Psoas muscle (tissue), 8 donors: ENCODE measurements at places on chromosomes 5 and 9. TPM values are rescaled to one million over a fixed set of nuclear protein-coding genes. Genes with fewer than 3 reads are reported as not detected.
A peak's percentile ranks its signal among the peaks of the same experiment; 100 is the strongest.

GRCh38 chr5:149108651-149109280 is 32.5 kb upstream of the ABLIM3 start:
- no peak for DNase-seq

DNA sequence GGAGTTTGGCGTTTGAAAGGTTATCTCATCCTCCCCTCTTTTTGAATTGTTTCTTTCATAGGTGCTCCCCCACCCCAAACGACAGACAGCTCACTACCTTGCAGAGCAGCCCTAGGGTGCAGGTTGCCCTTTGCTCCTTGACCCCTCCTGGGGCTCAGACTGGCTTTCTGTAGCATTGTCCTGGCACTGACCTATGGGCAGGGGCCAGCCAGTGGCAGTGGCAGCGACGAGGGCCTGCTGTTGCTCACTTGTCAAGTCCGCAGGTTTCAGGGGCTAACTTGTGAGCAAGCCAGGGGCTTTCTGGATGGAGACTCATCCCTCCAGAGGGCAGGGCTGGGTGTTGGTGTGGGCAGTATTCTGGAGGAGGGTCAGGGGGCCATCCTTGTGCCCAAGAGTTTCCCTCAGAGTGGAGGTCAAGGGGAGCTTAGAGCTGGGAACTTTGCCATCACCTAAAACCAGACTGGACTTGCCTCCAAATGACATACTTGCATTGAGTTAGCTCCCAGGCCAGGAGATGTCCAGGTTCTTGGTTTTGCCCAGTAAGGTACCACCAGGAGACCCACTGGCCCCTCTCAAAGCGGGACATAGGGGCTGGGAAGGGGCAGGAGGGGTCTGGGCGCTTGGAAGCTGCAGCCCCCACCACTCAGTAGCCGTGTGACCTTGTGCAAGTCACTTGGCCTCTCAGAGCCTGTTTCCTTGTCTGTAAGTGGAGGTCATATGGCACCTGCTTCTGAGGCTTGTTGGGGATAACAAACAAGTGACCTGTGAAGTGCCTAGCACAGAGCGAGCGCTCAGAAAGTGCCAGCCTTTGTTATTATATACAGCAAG is 53.5 kb upstream of the CDKN2AIPNL start:
- no peak for DNase-seq

DNA sequence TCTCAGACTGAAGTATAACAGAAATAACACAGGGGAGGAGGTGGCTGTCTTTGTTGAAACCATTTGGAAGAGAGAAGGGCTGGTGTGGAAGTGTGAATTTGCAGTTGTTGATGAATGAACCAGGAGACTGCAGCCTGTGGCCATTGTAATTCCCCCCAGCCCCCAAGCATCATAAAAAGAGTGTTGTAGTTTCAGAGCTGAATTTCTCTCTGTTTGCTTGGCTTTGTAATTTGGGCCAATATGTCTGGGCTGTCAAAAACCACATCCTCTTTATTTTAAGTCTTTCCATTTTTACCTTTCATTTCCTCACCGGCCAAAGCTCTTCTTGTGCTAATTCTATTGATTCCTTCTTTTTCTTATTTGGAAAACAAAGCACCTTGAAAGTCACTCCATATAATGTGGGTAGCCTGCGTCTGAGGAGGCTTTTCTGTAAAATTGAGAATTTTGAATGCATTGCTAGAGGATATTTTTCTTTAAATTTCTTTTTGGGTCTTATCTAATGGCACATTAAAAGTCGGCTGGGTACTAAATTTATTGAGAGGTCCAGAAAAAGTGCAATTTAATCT is 383.3 kb downstream of the OSTF1 start:
- DNase-seq: no peak

- no peak for DNase-seq
Observed at GRCh38 chr5:44402084-44402483, 12.9 kb upstream of the FGF10 start.

DNA sequence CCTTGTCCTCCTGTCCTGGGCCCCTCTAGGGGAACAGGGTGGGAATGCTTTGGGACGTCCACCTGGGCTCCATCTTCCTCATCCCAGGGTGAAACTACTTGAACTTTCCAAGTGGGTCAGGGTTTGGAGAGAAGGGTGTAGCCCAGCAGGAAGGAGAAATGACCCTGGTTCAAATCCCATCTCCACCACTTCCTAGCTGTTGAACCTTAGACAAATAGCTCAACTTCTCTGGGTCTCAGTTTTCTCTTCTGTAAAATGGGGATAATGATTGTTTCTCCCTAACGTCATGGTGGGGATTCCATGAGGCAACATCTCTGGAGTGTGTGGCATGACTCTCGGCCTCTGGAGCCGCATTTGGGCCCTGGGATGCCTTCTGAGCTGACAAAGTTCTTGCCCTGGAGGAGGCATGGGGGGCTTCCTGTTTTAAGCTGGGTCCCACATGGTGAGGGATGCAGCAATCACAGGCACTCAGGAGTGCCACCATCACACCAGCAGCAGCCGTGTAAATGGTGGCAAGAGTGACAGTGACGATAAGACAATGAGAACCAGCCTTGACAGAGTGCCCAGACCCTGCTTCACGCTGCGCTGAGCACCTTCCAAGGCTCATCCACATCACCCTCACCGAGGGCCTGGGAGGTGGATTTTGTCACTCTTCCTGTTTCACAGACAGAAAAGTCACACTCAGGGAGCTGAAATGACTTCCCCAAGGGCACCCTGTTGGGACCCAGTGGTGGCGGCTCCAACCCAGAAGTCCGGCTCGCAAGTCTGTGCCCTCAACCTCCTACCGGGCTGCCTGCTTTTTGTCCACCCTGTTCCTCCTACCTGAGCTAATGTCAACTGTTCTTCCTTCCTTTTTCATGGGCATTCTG is 69.5 kb upstream of the IER5L start:
- DNase-seq: peak; percentile 24

Gene ANKRD34B
- total RNA-seq: not detected

DNA sequence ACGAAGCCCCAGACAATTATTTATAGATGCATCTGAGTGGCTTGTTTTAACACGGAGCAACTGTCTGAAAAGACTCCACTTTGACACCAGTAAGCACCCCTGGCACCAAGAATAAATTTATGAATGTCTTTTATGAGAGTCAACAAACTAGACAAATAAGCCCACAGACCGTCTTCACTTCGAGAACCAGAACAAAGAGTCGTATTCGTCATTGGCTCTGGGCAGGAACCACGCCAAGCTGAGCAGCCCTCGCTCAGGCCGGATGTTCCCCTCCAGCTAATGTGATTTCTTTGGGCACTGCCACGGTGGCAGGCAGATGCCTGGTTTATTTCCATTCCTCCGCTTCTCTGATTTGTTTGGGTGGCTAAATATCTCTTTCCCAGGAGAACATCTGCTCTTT is 91.9 kb upstream of the STC2 start:
- DNase-seq: no peak

DNA sequence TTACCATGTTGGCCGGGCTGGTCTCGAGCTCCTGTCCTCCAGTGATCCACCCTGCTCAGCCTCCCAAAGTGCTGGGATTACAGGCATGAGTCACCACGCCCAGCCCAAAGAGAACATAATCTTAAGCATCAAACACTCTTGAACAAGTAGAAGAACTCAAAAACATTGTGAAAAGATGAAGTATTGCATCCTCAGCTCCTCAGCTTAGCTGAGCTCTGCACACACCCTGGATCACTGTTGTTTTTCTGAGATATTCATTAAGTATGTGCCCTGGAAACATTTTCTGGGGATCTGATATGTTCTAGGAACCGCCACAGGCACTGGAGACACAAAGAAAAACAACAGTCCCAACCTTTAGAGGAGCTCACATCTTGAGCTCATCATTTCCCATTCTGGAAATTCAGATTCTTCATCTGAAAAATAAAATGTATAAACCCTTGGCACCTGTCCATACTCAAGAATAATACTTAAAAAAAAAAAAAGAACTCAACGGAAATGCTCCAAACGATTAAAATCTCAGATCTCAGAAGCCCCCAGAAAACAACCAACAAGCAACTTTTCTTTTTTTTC is 62.2 kb upstream of the ZNF462 start:
- no peak for DNase-seq

Gene GNG10
- total RNA-seq: 17.4 TPM

Gene IFNA2
- not detected for total RNA-seq

Gene FOXD4L6
- not detected for total RNA-seq

Gene RLN2
- not detected for total RNA-seq

GRCh38 chr9:110807956-110808598 is 139.5 kb downstream of the MUSK start:
- DNase-seq: no peak

DNA sequence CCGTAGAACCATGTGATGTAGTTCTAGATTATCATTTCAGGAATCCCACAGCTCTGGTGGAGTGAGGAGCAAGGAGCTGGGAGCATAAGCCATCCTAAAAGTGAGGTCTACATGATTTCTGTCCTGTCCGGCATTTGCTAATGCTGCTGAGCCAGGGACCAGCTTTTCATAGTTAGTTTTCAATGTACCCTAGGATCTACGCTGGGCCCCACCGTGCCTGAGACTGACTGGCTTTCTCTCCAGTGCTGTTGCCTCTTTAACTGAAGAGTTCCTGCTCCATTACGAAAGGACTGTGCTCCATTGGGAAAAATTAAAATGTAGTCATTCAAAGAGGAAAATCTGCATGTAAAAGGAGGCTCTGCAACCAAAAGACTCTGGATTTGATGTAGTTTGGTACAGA is 634.8 kb downstream of the DMRTA1 start:
- no peak for DNase-seq

DNA sequence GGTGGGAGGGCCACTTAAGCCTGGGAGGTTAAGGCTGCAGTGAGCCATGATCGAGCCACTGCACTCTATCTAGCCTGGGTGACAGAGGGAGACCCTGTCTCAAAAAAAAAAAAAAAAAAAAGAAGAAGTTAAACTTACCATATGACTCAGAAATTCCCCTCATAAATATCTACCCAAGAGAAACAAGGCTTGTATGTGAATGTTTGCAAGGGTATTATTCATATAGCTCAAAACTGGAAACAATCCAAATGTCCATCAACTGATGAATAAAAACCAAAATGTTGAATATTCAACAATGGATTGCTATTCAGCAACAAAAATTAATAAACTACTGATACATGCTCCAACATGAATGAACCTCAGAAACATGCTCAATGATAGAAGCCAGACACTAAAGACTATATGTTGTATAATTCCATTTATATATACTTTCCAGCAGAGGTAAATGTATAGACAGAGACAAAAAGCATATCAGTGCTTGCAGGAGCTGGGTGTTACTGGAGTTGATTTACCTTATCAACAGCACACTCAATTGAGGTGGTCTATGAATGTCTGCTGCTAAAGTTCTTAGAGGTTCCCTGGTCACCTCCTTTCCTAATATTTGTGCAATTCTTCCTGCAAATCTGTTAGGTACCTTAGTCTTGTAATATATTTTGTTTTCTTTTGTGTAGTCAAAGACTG is 5.3 kb upstream of the SREK1 start:
- DNase-seq: no peak

Gene LYRM7
- total RNA-seq: 28.0 TPM

DNA sequence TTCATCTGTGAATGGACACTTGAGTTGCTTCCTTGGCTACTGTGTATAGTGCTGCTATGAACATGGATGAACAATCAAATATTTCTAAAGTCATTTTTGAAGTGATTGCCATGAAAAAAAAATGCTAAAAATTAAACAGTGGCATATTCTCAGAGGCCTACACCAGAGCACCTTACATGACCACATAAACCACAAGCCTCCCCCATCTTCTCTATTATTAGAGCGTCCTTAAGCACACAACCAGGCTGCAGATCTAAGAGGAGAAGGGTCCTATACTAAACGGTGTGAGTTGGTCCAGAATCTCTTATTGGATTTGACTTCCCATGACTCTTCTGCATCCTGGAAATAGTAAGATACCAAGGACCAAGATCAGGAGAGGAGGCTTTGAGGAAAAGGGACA is 34.3 kb downstream of the PCA3 start:
- no peak for DNase-seq

- DNase-seq: peak; percentile 67
Observed at GRCh38 chr9:124045076-124045829, 33.7 kb downstream of the LHX2 start.
